Placental epithelial cell (primary cell): ENCODE measurements at places on chromosomes 12 and 14. TPM values are rescaled to one million over a fixed set of nuclear protein-coding genes. Genes with fewer than 3 reads are reported as not detected.

SMOC1 gene
- not detected in 2 replicates for total RNA-seq

AGAP2 gene
- total RNA-seq, result 0.33 and 0.39 TPM in 2 replicates

MRPS35 gene
- 35.7 and 43.3 TPM in 2 replicates for total RNA-seq

TSHR gene
- total RNA-seq, result 0.22 and 1.2 TPM in 2 replicates

PSME1 gene
- 22.4 and 72.6 TPM in 2 replicates for total RNA-seq

FGF6 gene
- not detected in 2 replicates for total RNA-seq

RILPL2 gene
- total RNA-seq, result 0.87 and 2.0 TPM in 2 replicates

SIRT4 gene
- total RNA-seq, result 0.98 and 3.5 TPM in 2 replicates

TAS2R50 gene
- total RNA-seq, result 3.1 and 4.1 TPM in 2 replicates
